ENCODE measurements at places on chromosomes 5 and 9.

- DNase-seq, result peak; percentile 42
Observed at GRCh38 chr9:137406876-137407589, 15.9 kb downstream of the EXD3 start.

- no peak for DNase-seq
Observed at GRCh38 chr5:138849439-138849838, 25.7 kb downstream of the LRRTM2 start.

GRCh38 chr9:93890436-93890935 lies 64.7 kb downstream of the BARX1 start:
- DNase-seq, result no peak

DNA sequence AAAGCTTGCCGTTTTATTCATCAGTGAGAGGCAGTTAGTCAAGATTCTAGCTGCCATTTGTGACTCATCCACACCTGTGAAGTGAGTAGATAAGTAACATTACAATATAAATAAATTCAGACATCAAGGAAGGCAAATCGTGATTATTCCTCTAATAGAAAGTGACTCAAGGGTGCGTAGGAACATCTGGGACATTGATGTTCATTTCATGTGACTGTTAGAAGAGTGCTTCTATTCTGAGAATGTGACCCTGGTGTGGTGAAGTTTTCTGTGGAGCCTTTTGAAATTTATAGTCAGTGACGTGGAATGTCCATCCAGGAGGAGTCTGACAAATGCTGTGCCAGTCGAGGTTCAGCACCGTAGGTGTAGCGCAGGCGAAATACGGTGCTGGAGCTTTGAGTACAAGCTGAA lies 48.4 kb upstream of the FAM240B start:
- DNase-seq, result no peak

- DNase-seq, result no peak
Observed at GRCh38 chr5:29382780-29383179, 1810.7 kb upstream of the CDH6 start.

GRCh38 chr5:66869347-66869746 lies 273.2 kb downstream of the MAST4 start:
- DNase-seq, result no peak

GRCh38 chr5:36237751-36238150 lies 4.0 kb downstream of the NADK2 start:
- DNase-seq, result no peak

DNA sequence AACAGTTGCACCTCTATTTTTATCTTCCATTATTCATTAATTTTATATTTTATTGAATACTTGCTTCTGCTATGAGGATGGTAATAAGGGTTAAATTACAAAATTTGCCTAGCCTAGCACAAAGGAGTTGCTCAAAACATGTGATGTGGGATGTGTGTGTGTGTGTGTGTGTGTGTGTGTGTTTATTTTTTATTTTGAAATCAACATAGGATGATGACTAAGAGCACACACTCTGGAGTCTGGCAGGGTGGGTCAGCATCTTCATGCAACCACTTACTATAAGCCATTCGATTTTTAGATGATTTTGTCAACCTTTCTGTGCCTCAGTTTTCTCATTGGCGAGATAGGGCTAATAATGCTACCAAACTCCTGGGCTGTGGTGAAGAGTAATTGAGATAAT lies 57.7 kb upstream of the MAMDC2 start:
- DNase-seq, result no peak

DNA sequence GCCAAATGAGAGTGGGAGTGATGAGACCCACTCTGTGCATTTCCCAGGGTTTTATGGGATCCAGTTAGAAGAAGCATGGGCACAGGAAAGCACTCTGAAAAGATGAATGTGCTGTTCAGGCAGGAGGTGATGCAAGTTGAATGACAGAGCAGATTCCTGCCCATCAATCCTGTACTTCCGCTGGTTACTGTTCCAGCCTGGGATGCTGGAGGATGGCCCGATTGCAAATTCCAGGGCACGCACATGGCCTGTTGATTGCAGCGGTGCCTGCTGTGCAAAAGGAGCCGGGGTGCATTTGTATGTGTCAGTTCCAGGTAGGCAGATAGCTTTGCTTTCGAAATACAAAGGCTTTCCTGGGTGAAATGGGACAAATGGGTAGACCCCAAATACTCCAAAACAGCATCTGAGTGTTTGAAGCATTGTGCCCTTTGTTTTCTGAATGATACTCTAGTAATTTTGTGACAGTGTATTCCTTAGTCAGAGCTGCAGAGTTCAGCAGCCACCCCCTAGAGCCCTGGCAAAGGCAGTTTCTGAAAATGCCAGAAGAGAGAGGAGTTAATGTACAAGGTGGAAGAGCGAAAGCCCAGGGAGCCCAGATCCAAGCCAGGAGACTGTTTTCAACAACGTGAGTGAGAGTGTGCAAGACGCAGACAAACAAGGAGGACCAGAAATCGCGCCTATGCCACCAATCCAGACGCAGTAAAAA lies 454.2 kb upstream of the CLINT1 start:
- no peak for DNase-seq

- DNase-seq, result no peak
Observed at GRCh38 chr5:28313321-28313951, 1275.0 kb upstream of the CDH9 start.

DNA sequence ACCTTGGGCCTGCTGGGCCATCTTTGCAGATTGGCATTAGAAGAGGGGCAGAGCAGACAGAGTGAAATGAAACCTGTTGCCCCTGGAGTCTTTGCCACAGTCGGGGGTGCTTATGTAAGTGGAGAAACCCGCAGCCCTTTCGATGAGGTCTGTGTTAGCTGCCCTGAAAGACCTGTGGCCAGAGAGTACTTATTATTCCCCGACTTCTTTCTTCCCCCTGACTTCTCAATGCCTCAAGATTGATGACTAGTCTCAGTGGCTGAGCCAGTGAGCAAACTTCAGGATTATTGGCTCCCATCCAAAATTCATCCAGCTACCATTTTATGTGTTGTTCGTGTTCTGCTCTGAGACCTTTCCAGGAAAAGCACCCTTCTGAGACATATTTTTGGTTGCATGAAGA lies 7.6 kb downstream of the NTRK2 start:
- no peak for DNase-seq

DNA sequence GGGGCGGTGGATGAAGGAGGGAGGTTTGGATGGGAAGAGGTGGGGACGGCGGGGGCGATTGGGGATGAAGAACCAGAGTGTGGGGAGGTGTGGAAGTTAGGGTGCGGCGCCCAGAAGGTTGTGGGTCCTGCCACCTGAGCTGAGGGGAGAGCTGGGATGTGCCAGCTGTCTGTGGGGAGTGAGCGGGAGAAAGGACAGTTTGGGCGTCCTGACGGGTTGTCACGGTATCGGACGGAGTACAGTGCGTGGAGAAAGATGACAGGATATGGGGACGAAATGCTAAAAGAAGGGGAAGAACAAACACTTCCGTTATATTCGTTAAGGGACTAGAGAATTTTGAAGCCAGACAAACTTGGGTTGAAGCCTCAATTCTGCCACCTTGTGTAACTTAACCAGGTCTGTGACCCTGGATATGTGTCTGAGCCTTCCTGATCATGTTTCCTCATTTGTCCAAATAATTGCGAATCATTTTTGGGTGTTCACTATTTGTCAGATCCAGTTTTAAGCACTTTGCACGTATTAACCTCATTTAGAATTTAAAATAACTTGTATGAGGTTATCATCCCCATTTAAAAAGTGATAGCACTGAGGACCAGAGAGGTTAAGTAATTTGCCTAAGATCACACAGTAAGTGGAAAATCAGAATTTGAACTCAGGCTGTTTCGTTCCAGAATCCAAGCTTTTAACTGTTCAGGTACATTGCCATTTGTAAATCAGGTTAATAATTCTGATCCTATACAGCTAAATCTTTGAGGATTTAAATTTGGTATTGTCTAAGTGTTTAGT lies 689 bp downstream of the CNTRL start:
- DNase-seq, result peak; percentile 84

GRCh38 chr5:60229691-60230185 lies 336.2 kb upstream of the PDE4D start:
- DNase-seq, result no peak

DNA sequence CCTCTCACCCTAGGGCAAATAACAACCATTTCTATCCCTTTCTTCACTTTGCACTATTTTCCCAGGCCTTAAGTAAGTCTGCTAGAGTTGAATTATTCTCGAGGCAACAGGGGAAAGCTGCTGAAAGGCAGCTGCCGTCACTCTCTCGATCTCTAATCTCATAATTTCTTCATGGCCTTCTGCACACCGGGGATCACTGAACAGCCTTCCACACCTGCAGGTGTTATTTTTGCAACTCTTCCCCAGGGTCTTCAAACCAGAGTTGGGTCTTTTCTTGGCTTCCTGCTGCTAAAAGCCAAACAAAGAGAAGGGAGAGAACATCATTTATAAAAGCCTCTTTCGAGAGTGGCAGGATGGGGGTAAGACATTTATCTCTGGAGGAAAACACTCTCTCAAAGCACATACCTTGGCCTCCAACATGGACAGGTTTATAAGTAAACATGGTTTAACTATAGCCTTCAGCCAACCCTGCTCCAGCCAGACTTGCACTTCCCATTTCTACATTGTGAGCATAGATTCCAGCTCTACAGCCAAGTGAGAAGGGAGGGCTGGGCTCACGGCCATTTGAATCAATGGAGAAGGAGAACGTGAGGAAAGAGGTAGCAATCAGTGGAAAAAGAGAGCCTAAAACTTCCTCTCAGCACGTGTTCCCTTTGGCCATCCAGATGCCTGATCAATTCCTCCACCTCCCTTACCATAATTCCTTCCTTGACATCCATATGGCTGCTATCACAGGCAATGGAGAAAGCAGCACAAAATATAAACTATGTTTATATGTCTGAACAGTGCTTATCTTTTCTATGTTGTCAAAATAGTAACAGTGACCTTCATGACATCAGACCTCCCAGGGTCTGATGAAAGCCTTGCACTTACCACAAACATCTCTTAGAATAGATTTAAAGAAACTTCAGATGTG lies 464.9 kb downstream of the TLE1 start:
- DNase-seq, result no peak

- DNase-seq, result no peak
Observed at GRCh38 chr5:125410537-125411070, 664.2 kb upstream of the ZNF608 start.

DNA sequence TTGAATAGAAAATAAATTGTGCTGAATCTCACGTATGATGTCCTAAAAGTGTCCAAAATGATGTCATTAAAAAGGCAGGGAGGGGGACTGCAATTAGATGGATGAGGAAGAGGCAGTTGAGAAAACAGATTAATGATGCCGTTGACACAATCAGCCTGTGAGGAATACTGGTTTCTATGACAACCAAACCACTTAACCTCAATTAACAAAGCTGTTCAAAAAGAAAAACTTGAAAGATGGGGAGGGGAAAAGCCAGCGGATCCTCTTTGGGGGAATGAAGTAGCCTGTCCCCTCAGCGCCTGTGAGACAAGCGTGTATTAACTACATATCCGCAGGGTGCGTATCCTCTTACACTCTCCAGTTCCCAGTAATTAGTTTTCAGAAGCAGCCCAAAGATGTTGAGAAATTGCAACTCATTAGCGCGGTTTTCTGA lies 160.7 kb downstream of the TTC39B start:
- no peak for DNase-seq

- no peak for DNase-seq
Observed at GRCh38 chr5:160452795-160453194, 31.1 kb downstream of the PTTG1 start.

GRCh38 chr5:160263326-160263855 lies 34.1 kb downstream of the FABP6 start:
- DNase-seq, result no peak

DNA sequence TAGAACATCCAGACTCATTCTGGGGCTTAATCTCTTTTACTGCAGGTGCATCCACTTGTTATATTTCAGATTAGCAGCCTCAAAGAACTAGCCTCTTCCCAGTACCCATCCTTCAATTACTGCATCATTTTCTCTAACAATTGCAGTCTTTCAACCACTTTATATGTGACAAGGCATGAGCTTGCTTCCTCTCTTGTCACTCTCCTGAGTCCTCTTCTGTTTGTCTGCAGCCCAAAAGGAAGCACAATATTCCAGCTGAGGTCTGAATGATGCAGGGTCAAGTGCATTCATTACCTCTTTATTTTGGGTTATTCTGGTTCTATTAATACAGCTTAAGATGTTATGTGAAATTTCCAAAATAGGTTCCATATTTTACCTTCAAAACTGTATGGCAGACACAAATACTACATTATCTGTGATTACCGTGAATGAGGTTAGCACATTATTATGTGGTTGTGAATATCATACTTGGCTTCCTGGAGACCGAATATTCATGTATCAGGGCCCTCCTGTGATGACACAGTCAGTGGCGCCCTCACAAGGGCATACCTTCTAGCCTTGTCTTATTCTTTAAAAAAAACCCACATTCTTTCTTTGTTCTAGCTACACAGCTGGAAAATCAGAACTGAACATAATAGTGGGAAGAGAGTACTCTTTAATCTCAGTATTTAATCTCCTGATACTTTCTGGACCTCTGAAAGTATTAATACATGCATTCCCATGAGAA lies 323.8 kb downstream of the PDE4D start:
- no peak for DNase-seq

GRCh38 chr5:34692786-34693185 lies 36.7 kb downstream of the RAI14 start:
- DNase-seq, result no peak

DNA sequence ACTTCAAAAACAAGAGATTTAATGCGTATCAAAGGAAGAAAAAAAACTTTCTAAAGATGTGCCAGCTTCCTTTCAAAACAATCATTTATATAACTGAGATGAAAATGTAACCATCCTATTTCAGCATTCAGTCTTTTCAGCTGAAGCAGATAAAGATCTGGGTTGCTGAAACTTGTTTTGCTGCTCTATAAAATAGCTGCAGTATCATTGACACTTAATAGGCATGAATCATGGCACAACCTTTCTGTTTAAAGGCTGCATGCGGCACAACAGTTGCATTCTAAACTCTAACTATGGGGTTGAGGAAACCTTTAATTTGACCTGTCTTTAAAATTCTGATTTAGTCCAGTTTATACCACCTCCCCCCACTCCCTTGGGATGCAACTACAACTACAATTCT lies 196.7 kb downstream of the MPDZ start:
- no peak for DNase-seq

DNA sequence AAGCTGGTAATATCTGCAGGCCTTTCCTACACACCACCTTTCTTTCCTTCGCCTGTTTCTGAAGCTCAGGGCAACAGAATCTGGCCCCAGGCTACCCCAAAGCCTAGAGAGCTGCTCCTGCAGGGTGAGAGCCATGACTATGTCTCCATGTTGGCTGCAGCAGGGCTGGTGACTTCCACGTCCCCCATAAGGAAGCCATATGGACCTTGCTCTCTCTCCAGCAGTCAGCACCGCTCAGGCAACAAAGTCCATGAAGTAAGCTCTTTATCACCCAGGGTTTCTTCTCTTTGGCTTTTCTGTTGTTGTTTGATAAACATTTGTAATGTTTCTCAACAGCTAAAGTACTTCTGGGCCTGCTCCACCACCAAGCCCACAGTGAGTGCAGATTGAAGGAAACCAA lies 125.2 kb downstream of the SLIT3 start:
- DNase-seq, result no peak

Measured in Kasumi-1 (cell line).